Suprapubic skin (tissue), 4 donors: ENCODE measurements at places on chromosomes 5 and 9. TPM values are rescaled to one million over a fixed set of nuclear protein-coding genes. Genes with fewer than 3 reads are reported as not detected.
A peak's percentile ranks its signal among the peaks of the same experiment; 100 is the strongest.

GPR150 gene
- 0.48 TPM for total RNA-seq

CD274 gene
- 0.64 TPM for total RNA-seq

TMEM232 gene
- total RNA-seq = 0.97 TPM

PDE6A gene
- 1.4 TPM for total RNA-seq

PTPRD gene
- 2.4 TPM for total RNA-seq

CDH9 gene
- total RNA-seq = not detected

- DNase-seq = no peak
- H3K4me1 ChIP-seq = no peaks in the 10 kb centered on the region
- no peak overlapping the region for H3K27ac ChIP-seq
- no peaks in the 10 kb centered on the region for H3K27me3 ChIP-seq
- H3K4me3 ChIP-seq = no peak overlapping the region
These were observed 94.5 kb upstream of the LIFR start for GRCh38 chr5:38650946-38651345.

DNA sequence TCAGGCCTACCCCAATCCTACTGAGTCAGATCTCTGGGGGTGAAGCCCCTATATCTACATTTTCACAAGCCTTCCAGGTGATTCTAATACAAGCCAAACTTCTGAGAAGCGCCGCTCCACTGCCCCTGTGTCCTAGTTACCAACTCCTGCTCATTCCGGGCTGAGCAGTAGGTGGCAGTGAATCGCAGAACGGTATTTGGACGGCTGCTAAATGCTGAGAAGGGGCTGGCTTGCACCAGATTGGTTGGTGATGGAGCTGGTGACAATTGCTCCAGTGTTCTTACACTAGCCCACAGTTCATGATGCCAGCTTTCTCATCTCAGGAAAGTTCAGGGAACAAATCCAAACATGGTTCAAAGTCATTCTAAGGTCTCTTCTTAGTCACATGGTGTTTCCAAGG lies 31.1 kb upstream of the FGF1 start:
- no peak overlapping the region for H3K27ac ChIP-seq
- no peak overlapping the region for H3K4me3 ChIP-seq
- no peaks in the 10 kb centered on the region for H3K36me3 ChIP-seq
- DNase-seq = no peak
- H3K27me3 ChIP-seq = no peaks in the 10 kb centered on the region
- peaks cover 14% of the 10 kb centered on the region for H3K4me1 ChIP-seq

GRCh38 chr5:158292981-158293380 lies 434.0 kb upstream of the CLINT1 start:
- DNase-seq = no peak
- H3K27ac ChIP-seq = no peak overlapping the region
- no peak overlapping the region for H3K4me3 ChIP-seq
- H3K4me1 ChIP-seq = no peaks in the 10 kb centered on the region

GRCh38 chr5:179224741-179225140 lies 120.5 kb downstream of the ADAMTS2 start:
- no peak overlapping the region for H3K4me3 ChIP-seq
- H3K27ac ChIP-seq = no peak overlapping the region
- H3K27me3 ChIP-seq = no peaks in the 10 kb centered on the region

GRCh38 chr5:33936004-33936380 lies 194 bp upstream of the RXFP3 start:
- peaks cover 45% of the 10 kb centered on the region for H3K27me3 ChIP-seq
- H3K36me3 ChIP-seq = no peaks in the 10 kb centered on the region
- H3K27ac ChIP-seq = no peak overlapping the region

DNA sequence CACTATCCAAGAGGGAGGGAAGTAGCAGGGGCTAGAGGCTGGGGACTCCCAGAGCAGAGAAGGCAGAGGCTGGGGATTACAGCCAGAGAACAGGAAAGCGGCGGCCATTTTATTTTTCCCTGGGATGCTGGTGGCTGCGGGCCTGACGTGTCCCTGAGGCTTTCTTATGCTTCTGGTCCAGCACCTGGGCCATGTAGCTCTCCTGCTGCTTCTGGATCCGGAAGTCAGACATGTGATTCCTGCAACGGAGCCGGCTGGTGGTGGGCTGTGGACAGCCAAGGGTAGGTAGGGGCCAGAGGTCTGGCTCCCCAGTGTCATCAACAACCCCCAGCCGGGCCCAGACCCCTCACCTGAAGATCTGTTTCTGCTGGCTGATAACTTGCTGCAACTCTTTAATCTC lies 1.8 kb upstream of the PROB1 start:
- H3K36me3 ChIP-seq = no peaks in the 10 kb centered on the region
- no peak overlapping the region for H3K4me3 ChIP-seq
- no peak for DNase-seq
- peaks cover 25% of the 10 kb centered on the region for H3K27me3 ChIP-seq
- H3K4me1 ChIP-seq = peaks cover 37% of the 10 kb centered on the region

DNA sequence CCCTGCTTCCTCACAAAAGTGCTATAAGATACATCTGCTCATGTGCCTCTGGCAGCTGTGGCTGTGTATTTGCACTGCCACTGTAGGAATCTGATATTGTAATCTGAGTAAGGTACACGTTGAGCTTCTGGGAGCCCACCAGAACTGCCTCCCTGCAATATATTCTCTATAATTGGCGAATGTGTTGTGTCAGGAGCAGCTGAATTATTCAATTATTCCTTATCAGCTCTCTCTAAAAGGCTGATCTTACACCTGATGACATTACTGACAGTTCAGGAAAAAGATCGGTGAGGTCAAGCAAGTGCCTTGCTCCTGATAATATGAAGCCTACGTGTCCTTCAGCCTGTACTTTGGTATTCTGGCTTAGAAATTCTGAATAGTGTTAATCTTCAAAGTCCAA lies 1015.0 kb downstream of the CDH9 start:
- H3K4me1 ChIP-seq = no peaks in the 10 kb centered on the region
- no peaks in the 10 kb centered on the region for H3K36me3 ChIP-seq
- no peak for DNase-seq
- no peaks in the 10 kb centered on the region for H3K27me3 ChIP-seq
- no peak overlapping the region for H3K27ac ChIP-seq

DNA sequence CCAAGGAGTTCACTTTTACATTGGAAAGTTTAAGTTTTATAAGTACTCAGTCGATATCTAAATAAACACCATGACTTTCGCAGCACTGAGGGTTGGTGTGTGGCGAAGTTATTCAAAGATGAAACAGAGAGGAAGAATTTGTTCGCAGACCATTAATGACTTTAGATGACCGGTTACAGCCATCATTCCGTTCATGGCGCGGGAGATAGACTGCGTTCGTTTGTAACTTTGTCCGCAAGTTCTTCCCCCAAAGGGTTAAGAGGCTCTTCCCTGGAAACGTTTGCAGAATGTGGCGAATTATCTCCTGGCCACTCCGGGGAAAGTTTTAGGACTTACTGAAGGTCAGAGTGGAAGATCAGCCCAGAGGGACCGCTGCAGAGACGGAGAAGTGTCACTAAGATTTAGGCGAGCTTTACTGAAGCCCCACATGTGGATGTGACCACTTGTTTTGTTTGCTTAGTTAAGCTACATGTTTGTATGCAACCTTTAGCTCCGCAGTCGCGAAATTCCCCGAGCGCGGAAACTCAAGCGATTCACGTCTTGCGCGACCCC lies 2.2 kb upstream of the FOXD1 start:
- H3K4me1 ChIP-seq = peaks cover 30% of the 10 kb centered on the region
- H3K27me3 ChIP-seq = peaks cover 93% of the 10 kb centered on the region
- peak overlapping the region; percentile 22 for H3K4me3 ChIP-seq
- no peaks in the 10 kb centered on the region for H3K36me3 ChIP-seq

DNA sequence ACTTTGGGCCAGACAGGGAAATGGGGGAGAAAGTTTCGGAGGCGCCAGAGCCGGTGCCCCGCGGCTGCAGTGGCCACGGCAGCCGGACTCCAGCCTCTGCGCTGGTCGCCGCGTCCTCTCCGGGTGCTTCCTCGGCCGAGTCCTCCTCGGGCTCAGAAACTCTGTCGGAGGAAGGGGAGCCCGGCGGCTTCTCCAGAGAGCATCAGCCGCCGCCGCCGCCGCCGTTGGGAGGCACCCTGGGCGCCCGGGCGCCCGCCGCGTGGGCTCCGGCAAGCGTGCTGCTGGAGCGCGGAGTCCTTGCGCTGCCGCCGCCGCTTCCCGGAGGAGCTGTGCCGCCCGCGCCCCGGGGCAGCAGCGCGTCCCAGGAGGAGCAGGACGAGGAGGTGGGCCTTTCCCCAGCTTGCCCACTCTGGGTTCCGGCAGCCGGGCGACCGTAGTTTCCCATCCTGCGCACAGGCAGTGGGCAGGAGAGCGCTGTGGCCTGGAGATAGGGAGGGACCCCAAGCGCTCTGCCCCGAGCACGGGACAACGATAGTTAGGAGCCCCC lies 516 bp downstream of the MAST4 start:
- peaks cover 26% of the 10 kb centered on the region for H3K4me1 ChIP-seq
- H3K4me3 ChIP-seq = peak overlapping the region; percentile 66
- peak overlapping the region; percentile 53 for H3K27ac ChIP-seq

- H3K4me3 ChIP-seq = no peak overlapping the region
- no peaks in the 10 kb centered on the region for H3K27me3 ChIP-seq
- no peak overlapping the region for H3K27ac ChIP-seq
- peaks cover 7% of the 10 kb centered on the region for H3K4me1 ChIP-seq
These were observed 259.5 kb downstream of the BNC2 start for GRCh38 chr9:16611001-16611400.

DNA sequence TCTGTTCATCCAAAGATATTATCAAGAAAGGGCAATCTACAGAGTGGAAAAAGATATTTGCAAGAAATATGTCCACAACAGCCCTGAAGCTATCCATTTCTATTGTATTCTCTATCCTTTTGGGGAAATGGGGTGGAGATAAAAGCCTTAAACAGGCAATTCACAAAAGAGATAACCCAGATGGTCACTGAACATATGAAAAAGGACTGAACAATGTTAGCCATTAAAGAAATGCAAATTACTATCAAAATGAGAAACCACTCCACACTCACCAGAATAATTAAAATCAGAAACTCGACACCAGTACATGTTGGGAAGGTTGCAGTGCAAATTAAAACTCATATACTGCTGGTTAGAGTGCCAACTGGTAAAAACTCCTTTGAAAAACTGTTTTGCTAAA lies 955.2 kb upstream of the DMAC1 start:
- H3K4me3 ChIP-seq = no peak overlapping the region
- DNase-seq = no peak
- no peak overlapping the region for H3K27ac ChIP-seq
- H3K27me3 ChIP-seq = no peaks in the 10 kb centered on the region
- H3K36me3 ChIP-seq = no peaks in the 10 kb centered on the region

GRCh38 chr5:163963881-163964280 lies 458.5 kb downstream of the MAT2B start:
- H3K27ac ChIP-seq = no peak overlapping the region
- H3K4me3 ChIP-seq = no peak overlapping the region
- DNase-seq = no peak

DNA sequence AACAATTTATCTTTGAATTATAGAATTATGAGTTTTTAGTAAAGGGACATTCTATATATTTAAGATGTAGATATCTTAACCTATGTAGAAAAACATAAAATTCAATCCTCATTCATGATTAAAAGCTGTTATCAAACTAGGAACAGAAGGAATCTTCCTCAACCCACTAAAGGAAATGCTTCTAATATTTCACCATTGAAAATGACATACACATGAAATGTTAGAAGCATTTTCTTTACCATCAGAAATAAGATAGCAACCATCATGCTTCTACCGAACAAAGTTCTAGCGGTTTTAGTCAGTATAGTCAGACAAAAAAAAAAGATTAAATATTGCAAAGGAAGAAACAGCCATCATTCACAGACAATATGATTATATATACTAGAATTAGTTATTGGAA lies 32.2 kb downstream of the SHOC1 start:
- DNase-seq = no peak
- H3K4me3 ChIP-seq = no peak overlapping the region
- no peaks in the 10 kb centered on the region for H3K27me3 ChIP-seq
- no peaks in the 10 kb centered on the region for H3K36me3 ChIP-seq

DNA sequence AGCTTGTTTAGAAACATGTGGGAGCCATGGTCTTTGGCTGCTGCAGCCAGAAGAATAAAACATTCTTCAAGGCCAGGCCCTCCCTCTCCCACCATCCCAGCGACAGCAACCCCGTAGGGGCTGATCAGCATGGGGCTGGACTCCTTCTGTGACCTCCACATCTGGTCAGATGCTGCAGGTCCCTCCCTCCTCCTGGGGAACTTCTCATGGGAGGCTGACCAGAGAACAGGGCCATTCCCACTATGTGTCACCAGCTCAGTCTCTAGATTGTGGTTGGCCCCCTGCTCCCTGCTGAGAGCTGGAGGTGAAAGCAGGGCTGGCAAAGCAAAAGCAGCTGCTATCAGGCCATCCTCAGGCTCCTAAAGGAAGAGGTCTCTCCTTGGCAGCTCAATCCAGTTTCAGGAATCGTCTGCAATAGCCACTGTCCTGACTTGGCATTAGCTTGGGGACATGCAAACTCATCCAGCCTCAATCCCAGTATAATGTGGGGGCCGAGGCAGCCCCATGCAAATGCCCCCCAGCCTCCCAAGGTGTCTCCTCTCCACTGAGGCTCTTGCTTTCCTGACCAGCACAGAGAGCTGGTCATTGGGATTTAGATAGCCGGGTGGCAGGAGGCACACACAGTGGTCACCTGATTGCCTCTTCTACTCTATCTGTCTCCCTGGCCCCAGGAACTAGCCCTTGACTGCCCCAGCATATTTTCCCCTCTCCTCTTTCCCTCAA lies 81.5 kb downstream of the NRG2 start:
- DNase-seq = no peak
- H3K36me3 ChIP-seq = no peaks in the 10 kb centered on the region
- no peak overlapping the region for H3K27ac ChIP-seq
- no peak overlapping the region for H3K4me3 ChIP-seq
- H3K27me3 ChIP-seq = no peaks in the 10 kb centered on the region

DNA sequence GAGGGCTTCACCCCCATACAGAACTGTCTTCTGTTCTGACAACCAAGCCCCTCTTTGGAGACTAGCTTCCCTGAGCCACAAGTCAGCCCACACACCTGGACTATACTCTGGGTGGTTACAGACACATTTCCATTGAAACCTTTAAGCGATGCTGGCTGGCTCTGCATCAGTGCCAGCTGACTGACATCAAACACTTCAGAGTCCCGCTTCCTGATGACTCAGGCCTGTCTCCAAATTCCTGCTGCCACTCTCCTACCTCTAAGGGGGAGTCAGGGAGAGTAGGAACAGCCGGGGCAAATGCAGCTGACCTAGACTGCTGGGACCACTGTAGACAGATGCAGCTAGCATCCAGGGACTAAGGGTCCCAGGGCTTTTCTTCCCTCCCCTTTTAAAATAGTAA lies 59.4 kb downstream of the SIL1 start:
- H3K4me3 ChIP-seq = no peak overlapping the region
- H3K27ac ChIP-seq = no peak overlapping the region
- H3K36me3 ChIP-seq = no peaks in the 10 kb centered on the region
- no peaks in the 10 kb centered on the region for H3K27me3 ChIP-seq

DNA sequence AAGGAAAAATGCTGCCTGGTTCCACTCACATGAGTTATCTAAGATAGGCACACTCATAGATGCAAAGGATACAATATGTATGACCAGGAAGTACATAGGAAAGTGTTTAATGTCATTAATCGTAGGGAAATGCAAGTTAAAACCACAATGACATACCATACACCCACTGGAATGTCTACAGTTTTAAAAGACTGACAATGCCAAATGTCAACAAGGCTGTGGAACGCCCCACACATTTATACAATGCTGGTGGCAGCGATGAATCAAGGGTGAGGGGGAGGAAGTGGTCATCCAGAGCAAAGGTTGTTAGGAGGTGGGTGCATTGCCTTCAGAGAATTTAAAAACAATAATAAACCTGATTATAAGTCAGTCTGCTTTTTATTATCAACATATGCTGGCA lies 437.8 kb downstream of the ARHGEF28 start:
- H3K36me3 ChIP-seq = no peaks in the 10 kb centered on the region
- no peak for DNase-seq
- no peak overlapping the region for H3K4me3 ChIP-seq
- peaks cover 2% of the 10 kb centered on the region for H3K4me1 ChIP-seq
- H3K27me3 ChIP-seq = no peaks in the 10 kb centered on the region
